ENCODE measurements at places on chromosomes 2 and 18.

GRCh38 chr2:189559579-189560272 lies 20.9 kb downstream of the SLC40A1 start:
- no peak overlapping the region for H3K4me3 ChIP-seq
- peaks cover 20% of the 10 kb centered on the region for H3K36me3 ChIP-seq
- H3K27me3 ChIP-seq: no peaks in the 10 kb centered on the region
- no peak for DNase-seq
- no peak overlapping the region for H3K27ac ChIP-seq

- H3K4me3 ChIP-seq: no peak overlapping the region
- no peaks in the 10 kb centered on the region for H3K4me1 ChIP-seq
- DNase-seq: no peak
- no peaks in the 10 kb centered on the region for H3K27me3 ChIP-seq
- no peaks in the 10 kb centered on the region for H3K36me3 ChIP-seq
- H3K27ac ChIP-seq: no peak overlapping the region
These were observed 18.2 kb downstream of the SCN3A start for GRCh38 chr2:165185633-165186032.

GRCh38 chr2:58870704-58871103 lies 629.6 kb upstream of the FANCL start:
- no peak overlapping the region for H3K27ac ChIP-seq
- no peaks in the 10 kb centered on the region for H3K27me3 ChIP-seq
- H3K36me3 ChIP-seq: no peaks in the 10 kb centered on the region
- DNase-seq: no peak
- H3K4me1 ChIP-seq: no peaks in the 10 kb centered on the region

- no peak overlapping the region for H3K4me3 ChIP-seq
- DNase-seq: no peak
- no peaks in the 10 kb centered on the region for H3K27me3 ChIP-seq
- no peaks in the 10 kb centered on the region for H3K36me3 ChIP-seq
- no peak overlapping the region for H3K27ac ChIP-seq
These were observed 617.4 kb downstream of the CCDC85A start for GRCh38 chr2:56801214-56801613.

DNA sequence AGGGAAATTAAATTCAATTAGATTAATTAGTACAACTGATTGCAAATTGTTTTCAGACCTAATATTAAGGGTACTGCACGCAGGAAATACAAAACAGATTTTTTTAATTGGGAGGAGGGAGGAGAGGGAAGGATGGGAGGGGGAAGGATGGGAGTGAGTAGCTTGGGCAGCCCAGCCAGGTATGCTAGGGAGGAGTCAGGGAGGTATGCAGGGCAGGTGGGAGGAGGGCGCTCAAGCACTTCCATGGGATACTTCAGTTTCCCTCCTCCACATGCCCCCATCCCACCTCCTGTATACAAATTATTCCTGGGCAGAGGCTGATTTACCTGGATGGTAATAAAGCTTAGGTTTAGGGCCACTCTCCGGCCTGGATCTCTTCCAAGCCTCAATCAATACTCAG lies 76.6 kb upstream of the CAPN13 start:
- H3K4me1 ChIP-seq: no peaks in the 10 kb centered on the region
- H3K27me3 ChIP-seq: peaks cover 11% of the 10 kb centered on the region
- no peaks in the 10 kb centered on the region for H3K36me3 ChIP-seq
- no peak for DNase-seq

DNA sequence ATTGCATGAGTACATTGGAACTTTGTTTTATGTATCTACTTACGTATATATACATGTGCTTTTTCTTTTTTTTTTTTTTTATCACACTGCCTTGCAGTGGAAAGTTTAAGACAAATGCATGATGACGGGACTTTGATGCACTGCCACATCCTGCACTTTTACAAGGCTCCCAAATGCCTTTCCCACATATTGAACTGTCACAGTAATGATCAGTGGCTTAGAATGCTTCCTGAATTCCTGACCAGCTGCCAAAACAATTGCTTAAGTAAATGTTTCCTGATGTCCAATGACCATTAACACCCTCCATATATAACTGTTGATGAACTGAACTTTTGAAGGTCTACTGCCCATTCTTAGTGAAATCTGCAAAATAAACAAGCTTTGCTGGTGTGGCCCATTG lies 60.2 kb downstream of the LYPD6B start:
- H3K27ac ChIP-seq: no peak overlapping the region
- no peaks in the 10 kb centered on the region for H3K36me3 ChIP-seq

DNA sequence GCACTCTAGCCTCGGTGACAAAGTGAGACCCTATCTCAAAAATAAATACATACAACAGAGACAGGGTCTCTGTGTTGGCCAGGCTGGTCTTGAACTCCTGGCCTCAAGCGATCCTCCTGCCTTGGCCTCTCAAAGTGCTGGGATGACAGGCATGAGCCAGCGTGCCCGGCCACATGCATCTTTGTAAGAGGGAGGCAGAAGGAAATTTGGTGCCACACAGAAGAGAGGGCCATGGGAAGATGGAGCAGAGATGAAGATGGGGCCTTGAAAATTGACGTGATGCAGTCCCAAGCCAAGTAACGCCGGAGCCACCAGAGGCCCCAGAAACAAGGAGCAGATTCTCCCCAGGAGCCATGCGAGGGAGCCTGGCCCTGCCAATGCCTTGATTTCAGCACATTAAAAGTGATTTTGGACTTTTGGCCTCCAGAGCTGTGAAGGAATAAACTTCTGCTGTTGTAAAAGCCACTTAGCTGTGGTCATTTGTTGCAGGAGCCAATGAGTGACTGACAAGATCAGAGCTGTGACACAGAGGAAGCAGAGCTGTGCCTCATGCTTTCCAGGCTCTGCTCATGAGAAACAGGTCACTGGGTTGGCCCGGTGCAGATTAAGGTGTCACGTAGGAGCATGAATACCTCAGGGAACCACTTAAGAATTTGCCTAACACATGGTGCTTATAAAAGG lies 2.7 kb upstream of the SLC66A2 start:
- no peaks in the 10 kb centered on the region for H3K36me3 ChIP-seq
- H3K27me3 ChIP-seq: no peaks in the 10 kb centered on the region
- peaks cover 33% of the 10 kb centered on the region for H3K4me1 ChIP-seq
- H3K4me3 ChIP-seq: no peak overlapping the region
- DNase-seq: peak; percentile 63

- H3K27ac ChIP-seq: no peak overlapping the region
- H3K4me1 ChIP-seq: no peaks in the 10 kb centered on the region
- no peaks in the 10 kb centered on the region for H3K36me3 ChIP-seq
- H3K4me3 ChIP-seq: no peak overlapping the region
- no peaks in the 10 kb centered on the region for H3K27me3 ChIP-seq
These were observed 1014.3 kb upstream of the CDH2 start for GRCh38 chr18:29191263-29191662.

DNA sequence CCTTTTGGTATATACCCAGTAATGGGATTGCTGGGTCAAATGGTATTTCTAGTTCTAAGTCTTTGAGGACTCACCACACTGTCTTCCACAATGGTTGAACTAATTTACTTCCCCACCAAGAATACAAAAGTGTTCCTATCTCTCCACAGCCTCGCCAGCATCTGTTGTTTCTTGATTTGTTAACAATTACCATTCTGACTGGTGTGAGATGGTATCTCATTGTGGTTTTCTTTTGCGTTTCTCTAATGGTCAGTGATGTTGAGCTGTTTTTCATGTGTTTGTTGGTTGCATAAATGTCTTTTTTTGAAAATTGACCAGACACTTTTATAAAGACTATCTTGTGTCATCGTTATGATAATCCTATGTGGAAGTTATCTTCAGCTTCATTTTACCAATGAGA lies 16.0 kb upstream of the ATP8B1 start:
- no peak for DNase-seq
- no peak overlapping the region for H3K27ac ChIP-seq
- no peaks in the 10 kb centered on the region for H3K36me3 ChIP-seq
- no peaks in the 10 kb centered on the region for H3K27me3 ChIP-seq
- H3K4me3 ChIP-seq: no peak overlapping the region

GRCh38 chr2:27723372-27724144 lies 48.0 kb upstream of the MRPL33 start:
- H3K27me3 ChIP-seq: no peaks in the 10 kb centered on the region
- DNase-seq: no peak
- peaks cover 21% of the 10 kb centered on the region for H3K4me1 ChIP-seq
- no peak overlapping the region for H3K4me3 ChIP-seq
- H3K27ac ChIP-seq: peak overlapping the region; percentile 80

- no peak overlapping the region for H3K4me3 ChIP-seq
- peaks cover under 1% of the 10 kb centered on the region for H3K4me1 ChIP-seq
- DNase-seq: no peak
- H3K27me3 ChIP-seq: no peaks in the 10 kb centered on the region
- no peak overlapping the region for H3K27ac ChIP-seq
These were observed 173.2 kb upstream of the ARL4C start for GRCh38 chr2:234670052-234670451.

GRCh38 chr2:17309741-17310339 lies 208.4 kb downstream of the RAD51AP2 start:
- H3K4me1 ChIP-seq: no peaks in the 10 kb centered on the region
- DNase-seq: no peak
- H3K27me3 ChIP-seq: no peaks in the 10 kb centered on the region
- H3K27ac ChIP-seq: no peak overlapping the region

- H3K36me3 ChIP-seq: peaks cover 10% of the 10 kb centered on the region
- H3K27me3 ChIP-seq: no peaks in the 10 kb centered on the region
- H3K27ac ChIP-seq: no peak overlapping the region
- peaks cover 4% of the 10 kb centered on the region for H3K4me1 ChIP-seq
- no peak overlapping the region for H3K4me3 ChIP-seq
These were observed 132.4 kb downstream of the ZAP70 start for GRCh38 chr2:97845818-97846217.

DNA sequence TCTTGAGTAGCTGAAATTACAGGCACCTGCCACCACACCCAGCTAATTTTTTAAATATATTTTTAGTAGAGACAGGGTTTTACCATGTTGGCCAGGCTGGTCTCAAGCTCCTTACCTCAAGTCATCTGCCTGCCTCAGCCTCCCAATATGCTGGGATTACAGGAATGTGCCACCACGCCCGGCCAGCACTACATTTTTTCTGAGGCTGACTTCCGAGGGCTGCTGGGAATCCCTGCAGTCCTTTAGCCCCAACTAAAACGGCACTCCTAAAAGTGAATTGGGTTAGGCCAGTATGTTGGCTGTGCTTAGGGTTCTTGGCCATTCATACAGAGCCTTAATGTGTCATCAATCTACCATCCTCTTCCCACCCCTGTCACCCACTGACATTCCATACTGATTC lies 375.4 kb downstream of the DCC start:
- no peaks in the 10 kb centered on the region for H3K4me1 ChIP-seq
- H3K4me3 ChIP-seq: no peak overlapping the region
- H3K27ac ChIP-seq: no peak overlapping the region
- H3K36me3 ChIP-seq: no peaks in the 10 kb centered on the region

GRCh38 chr2:58803192-58803591 lies 562.1 kb upstream of the FANCL start:
- no peaks in the 10 kb centered on the region for H3K4me1 ChIP-seq
- H3K36me3 ChIP-seq: no peaks in the 10 kb centered on the region
- no peaks in the 10 kb centered on the region for H3K27me3 ChIP-seq

DNA sequence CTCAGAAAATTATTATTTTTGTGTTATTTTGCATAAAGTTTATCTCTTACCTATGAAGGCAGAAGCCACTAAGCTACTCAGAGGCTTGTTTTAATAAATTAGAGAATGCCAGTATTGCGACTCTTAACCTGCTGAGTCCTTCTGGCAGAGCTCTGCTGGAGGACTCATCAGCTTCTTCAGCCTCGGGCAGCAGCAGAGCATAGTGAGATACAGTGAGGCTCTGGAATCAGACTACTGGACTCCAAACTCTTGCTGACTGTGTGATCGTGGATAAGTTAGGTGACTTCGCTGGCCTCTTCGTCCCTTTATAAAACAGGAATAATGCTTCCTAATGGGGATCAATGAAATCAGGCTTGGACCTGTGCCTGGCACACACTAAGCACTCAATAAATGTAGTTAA lies 1.7 kb downstream of the PTRHD1 start:
- peaks cover 3% of the 10 kb centered on the region for H3K36me3 ChIP-seq
- peaks cover 20% of the 10 kb centered on the region for H3K4me1 ChIP-seq
- no peak for DNase-seq
- H3K27me3 ChIP-seq: no peaks in the 10 kb centered on the region

DNA sequence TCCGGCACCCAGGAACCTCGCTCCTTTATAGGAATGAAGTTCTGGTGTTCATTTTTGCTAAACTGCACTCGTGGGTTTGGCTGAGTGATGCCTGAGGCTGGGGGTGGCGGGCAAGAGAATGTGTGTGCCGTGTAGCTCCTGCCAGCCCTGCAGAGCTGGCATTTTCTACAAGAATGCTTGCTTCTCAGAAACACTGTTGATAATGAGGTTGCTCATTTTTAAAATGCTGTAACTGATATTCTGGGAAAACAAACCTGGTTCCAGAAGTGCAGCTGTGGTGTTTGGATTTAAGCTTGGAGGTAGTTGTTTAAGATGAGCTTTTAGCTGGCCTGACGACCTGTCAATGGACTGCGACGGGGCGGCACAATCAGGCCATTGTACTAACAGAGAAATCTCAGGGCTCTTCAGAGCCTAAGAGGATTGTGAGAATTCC lies 511.9 kb upstream of the TNP1 start:
- DNase-seq: no peak
- no peak overlapping the region for H3K4me3 ChIP-seq
- no peaks in the 10 kb centered on the region for H3K27me3 ChIP-seq

DNA sequence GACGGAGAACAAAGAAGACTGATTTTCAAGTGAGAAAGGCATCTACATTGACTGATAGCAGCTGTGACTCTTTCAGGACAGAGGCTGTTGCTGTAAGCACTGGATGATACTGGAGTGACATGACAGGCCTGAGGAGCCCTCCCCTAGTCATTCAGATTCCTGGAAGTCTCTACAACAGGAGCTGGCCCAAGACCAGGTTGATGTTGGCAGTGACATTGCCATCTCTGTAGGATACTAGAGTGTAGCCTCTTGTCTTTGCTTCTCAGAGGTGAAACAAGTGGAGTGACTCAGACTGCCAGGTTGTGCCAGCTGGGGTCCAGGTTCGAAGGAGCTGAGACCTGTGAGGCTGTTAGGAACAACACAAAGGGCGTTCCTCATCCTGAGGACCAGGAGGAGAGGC lies 44.7 kb upstream of the SH3RF3 start:
- H3K27ac ChIP-seq: no peak overlapping the region
- H3K4me3 ChIP-seq: no peak overlapping the region
- no peaks in the 10 kb centered on the region for H3K4me1 ChIP-seq

GRCh38 chr18:63476668-63477067 lies at the start of gene SERPINB5:
TSS of gene SERPINB5 (plus strand) at chr18:63476958. CDS start at chr18:63484429, 7,471 bp downstream.
- DNase-seq: no peak
- no peaks in the 10 kb centered on the region for H3K36me3 ChIP-seq
- H3K4me1 ChIP-seq: peaks cover 32% of the 10 kb centered on the region
- H3K4me3 ChIP-seq: peak within 1 kb of the TSS; percentile 54

GRCh38 chr2:853203-853870 lies 97.3 kb upstream of the SNTG2 start:
- no peaks in the 10 kb centered on the region for H3K27me3 ChIP-seq
- H3K36me3 ChIP-seq: no peaks in the 10 kb centered on the region
- DNase-seq: no peak
- H3K27ac ChIP-seq: no peak overlapping the region
- no peak overlapping the region for H3K4me3 ChIP-seq

GRCh38 chr2:62000538-62000937 lies 95.1 kb downstream of the COMMD1 start:
- DNase-seq: no peak
- H3K4me1 ChIP-seq: no peaks in the 10 kb centered on the region
- H3K27ac ChIP-seq: no peak overlapping the region

- no peak overlapping the region for H3K4me3 ChIP-seq
- H3K36me3 ChIP-seq: peaks cover 20% of the 10 kb centered on the region
- no peaks in the 10 kb centered on the region for H3K27me3 ChIP-seq
- DNase-seq: no peak
- H3K4me1 ChIP-seq: no peaks in the 10 kb centered on the region
These were observed 95.4 kb downstream of the UXS1 start for GRCh38 chr2:106098664-106099063.
